ENCODE measurements at places on chromosomes 12 and 14. TPM values are rescaled to one million over a fixed set of nuclear protein-coding genes. Genes with fewer than 3 reads are reported as not detected.

Gene KRT82
- not detected for polyA plus RNA-seq

Gene LIN52
- polyA plus RNA-seq = 11.2 TPM

Gene CLEC1A
- 2.3 TPM for polyA plus RNA-seq

Gene NRL
- 1.7 TPM for polyA plus RNA-seq

Gene TAS2R42
- polyA plus RNA-seq = not detected

Gene SLC7A8
- polyA plus RNA-seq = 5.6 TPM

DNA sequence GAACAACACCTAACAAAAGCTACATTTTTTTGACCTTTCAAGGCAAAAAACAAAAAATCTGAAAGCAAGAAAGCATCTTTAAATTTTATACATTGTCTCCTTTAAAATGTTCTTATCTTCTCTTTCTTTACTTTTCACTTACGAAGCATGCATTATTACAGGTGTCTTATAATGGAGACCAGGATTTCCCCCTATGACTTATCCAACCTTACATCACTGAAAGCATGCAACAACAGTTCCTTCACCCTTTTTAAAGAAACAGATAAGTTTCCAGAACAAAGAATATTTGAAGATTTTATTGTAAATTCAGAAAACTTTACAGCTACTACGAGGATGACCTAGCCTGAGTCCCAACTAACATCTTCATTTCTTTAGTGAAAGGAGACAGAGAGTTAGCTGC, 277.2 kb downstream of the AKAP6 start:
- DNase-seq = no peak

DNA sequence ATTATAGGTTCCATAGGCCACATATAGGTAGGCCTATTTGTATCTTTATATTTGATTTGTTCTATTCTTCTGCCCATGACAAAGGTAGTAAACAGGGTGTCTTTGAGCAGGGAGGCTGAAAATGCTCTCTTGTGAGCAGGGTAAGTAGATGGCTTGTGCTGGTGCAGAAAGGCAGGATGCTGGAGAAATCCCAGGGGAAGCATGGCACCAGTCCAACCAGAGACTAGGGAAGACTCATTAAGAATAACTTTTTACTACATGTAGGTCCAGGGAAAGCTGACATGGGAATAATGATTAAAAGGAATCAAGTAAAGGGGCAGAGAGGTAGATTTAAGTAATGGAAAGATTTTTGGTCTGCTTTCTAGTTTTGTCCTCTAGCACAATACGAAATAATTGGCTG, 245.0 kb downstream of the RGS6 start:
- DNase-seq = no peak

GRCh38 chr12:90905691-90906370, 49.1 kb downstream of the CCER1 start:
- no peak for DNase-seq

GRCh38 chr12:97452839-97453238, 9.8 kb upstream of the RMST start:
- no peak for DNase-seq

DNA sequence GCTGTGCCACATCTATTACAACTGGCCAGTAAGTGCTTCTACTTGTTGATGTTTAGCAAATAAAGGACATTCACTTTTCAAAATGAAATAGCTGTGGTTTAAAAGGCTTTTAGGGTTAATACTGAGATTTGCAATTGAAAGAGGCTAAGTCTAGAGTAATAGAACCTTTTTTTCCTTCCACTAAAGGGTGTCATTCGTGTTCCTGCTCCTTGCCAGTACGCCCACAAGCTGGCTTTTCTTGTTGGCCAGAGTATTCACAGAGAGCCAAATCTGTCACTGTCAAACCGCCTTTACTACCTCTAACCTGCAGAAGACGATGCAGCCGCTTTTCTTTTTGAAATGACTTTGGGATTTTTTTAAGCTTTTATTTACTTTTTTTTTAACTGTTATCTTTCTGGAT, 33.6 kb downstream of the PIWIL1 start:
- no peak for DNase-seq

DNA sequence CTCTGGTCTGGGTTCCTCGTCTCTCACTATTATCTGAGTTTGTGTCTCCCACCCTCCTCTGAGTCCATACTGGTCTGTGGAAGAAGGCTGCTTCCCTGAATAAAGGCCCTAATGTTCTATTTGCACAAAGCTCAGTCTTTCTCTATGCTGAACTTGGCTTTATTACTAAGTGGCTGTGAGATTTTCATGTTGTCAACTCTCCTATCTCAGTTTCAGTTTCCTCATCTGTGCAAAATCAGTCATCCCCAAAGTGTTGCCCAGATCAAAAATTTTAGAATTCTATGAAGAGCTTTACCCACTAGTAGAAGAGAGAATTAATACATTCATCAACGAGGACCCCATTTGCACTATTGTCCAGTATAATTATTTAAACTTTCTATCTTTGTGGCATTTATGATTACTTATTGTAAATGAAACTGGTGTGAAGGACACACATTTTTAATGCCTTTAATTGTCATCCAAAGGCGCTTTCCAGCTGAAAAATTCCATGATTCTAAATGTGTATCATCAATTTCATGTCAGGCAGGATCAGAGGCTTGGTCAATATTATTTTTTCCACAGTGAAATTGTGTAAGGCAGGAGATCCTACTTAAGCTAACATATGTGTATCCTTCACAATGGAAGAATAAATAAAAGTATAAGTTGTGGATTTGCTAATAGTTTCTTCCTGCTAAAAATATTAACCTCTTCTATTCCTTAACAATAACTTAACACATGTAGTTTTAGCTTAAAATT, 79.1 kb upstream of the EEA1 start:
- DNase-seq = no peak

DNA sequence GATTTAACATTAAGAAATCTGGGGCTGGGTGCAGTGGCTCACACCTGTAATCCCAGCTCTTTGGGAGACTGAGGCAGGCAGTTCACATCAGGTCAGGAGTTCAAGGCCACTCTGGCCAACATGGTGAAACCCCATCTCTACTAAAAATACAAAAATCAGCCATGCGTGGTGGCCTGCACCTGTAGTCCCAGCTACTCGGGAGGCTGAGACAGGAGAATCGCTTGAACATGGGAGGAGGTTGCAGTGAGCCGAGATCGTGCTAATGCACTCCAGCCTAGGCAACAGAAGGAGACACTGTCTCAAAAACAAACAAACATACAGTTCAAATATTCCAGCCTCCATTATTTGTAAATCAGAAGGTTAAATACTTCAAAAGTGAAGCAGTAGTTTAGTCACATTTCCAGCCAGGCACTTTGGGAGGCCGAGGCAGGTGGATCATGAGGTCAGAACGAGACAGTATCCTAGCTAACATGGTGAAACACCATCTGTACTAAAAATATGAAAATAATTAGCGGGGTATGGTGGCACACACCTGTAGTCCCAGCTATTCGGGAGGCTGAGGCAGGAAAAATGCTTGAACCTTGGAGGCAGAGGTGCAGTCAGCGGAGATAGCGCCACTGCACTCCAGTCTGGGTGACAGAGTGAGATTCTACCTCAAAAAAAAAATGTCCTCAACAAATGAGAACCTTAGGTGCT, 30.3 kb downstream of the HNRNPC start:
- no peak for DNase-seq

DNA sequence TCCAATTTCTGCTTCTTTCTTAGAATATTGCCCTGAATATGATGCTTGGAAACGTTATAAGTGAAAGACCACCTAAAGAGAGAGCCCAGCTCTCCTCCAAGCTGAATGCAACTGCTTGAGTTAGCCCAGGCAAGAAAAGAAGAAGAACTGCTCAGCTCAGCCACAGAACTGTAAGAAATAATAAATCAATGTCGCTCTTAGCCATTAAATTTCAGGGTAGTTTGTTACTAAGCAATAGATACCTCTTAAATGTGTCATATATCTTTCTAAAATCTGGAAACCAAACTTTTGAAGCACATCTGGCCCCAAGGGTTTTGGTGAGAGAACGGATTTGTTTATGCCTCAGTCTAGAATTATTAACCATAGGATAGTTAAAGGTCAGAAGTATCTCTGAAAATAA, 50.4 kb downstream of the SLC6A15 start:
- no peak for DNase-seq
